Ovary (tissue), 10 donors: ENCODE measurements at places on chromosomes 6 and 20. TPM values are rescaled to one million over a fixed set of nuclear protein-coding genes. Genes with fewer than 3 reads are reported as not detected.
A peak's percentile ranks its signal among the peaks of the same experiment; 100 is the strongest.

DEFB124 gene
- total RNA-seq: not detected

DNA sequence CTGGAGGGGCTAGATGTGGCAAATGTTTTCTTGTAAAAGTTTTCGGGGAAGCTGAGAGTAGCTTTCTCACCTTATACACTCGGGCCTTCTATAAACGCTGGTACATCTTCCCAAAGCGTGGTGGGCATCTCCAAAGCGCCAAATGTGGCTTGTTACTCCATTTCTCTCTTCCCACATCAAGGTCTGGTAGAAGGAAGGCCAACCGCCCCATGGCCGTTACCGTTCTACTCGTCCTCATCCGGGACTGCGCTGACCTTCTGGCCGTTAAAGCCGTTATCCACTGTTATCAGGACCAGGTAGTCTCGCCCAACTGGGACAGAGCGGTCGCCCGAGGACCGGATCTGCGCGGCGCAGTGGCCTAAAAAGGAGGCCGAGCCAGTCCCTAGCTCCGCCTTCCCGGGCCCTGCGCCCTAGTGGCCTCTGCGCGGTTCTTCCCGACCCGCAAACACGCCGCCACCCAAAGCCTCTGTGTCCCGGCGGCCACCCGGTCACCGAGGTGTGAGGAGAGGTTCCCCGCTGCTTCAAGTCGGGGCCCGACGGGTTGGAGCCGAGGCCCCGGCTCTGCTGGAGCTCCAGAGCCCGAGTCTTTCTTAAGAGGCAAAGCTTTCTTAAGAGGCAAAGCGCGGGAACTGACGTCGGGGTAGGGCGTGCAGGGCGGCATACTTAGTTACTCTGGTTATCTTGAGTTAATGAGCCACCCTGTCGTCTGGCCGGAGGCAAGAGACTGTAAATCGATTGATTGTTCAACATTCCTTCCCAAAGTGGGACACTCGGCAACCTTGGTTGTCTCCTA, 90.5 kb downstream of the GPX5 start:
- H3K36me3 ChIP-seq: no peaks in the 10 kb centered on the region
- DNase-seq: no peak
- H3K27me3 ChIP-seq: no peaks in the 10 kb centered on the region
- no peaks in the 10 kb centered on the region for H3K4me1 ChIP-seq
- H3K27ac ChIP-seq: no peak overlapping the region

- no peak for DNase-seq
- H3K27me3 ChIP-seq: no peaks in the 10 kb centered on the region
- no peak overlapping the region for H3K4me3 ChIP-seq
- no peak overlapping the region for H3K27ac ChIP-seq
Observed at GRCh38 chr6:21208081-21208795, 385.3 kb upstream of the SOX4 start.

DNA sequence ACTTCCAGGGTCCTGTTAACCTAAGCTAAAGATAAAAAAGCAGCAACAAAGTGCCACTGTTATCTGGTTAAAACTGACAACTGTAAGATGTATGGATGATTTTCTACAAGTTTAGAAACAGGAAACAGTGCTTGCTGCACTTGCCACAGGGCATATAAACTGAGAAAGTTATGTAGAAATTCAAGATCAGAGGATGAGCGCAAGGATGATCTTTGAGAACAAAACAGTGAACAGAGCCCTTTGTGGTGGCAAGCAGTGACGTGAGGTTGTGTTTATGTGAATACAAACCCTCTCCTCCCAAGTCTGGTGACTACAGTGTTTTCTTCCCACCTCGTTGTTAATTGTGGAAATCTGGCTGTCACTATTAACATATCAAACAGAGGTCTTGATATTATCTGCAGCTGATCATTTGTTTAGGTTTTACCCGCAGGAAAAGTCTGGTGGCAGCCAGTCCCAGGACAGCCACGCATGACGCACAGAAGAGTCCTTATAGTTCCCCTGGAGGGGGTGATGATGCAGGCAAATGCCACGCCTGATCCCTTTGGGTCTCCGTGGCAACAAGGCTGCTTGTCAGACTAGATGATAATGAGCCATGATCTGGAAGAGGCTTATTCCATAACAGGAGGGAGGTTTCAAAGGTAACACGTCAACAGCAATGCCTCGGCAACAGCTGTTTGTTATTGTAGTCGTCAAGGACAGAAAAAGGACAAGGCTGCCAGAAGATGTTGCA, 43.1 kb upstream of the TNFAIP3 start:
- no peaks in the 10 kb centered on the region for H3K27me3 ChIP-seq
- H3K36me3 ChIP-seq: no peaks in the 10 kb centered on the region
- DNase-seq: peak; percentile 52
- no peak overlapping the region for H3K4me3 ChIP-seq
- H3K4me1 ChIP-seq: peaks cover 12% of the 10 kb centered on the region

NINL gene
- total RNA-seq: 20.3 TPM

CYP21A2 gene
- total RNA-seq: 7.5 TPM

DNA sequence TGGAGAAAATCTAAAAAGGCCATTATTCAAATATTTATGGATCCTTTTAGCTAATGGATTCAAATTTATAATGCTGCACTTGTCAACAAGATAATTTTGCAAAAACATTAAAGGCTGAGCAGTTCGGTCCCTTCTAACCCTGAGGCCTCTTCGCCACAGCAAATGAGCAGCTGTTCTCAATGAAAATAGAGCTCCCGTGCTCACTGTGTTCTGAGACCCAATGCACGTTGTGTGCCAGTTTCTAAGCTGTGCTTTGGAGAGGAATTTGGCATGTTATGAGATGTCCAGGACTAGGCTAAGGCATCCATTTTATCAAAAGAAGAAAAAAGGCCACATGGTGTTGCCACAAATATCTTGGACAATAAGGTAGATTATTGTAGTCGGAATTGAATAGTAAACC, 220.1 kb upstream of the TSHZ2 start:
- no peaks in the 10 kb centered on the region for H3K36me3 ChIP-seq
- no peak overlapping the region for H3K4me3 ChIP-seq
- H3K27ac ChIP-seq: no peak overlapping the region
- no peaks in the 10 kb centered on the region for H3K4me1 ChIP-seq
- no peaks in the 10 kb centered on the region for H3K27me3 ChIP-seq
- DNase-seq: no peak

DNA sequence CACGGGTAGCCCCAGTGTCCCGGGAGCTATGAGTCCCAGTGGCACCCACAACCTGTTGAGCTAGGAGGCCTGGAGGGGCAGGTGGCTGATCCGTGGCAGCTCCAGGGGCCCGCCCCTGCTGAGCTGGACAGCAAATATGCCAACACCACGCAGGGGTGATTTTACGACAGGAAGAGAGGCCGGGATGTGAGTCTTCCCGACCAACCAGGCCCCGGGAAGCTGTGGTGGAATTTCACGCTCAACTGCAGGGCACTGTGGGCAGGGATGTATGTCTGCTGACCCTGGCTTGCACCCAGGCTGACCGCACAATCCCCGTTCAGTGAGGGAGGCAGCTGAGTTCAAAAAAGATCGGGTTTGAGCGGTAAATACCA, 183.9 kb downstream of the ERMARD start:
- no peaks in the 10 kb centered on the region for H3K27me3 ChIP-seq
- H3K36me3 ChIP-seq: no peaks in the 10 kb centered on the region
- no peak for DNase-seq
- no peak overlapping the region for H3K27ac ChIP-seq

GRCh38 chr6:49565855-49566254, 15.4 kb downstream of the C6orf141 start:
- DNase-seq: peak; percentile 17
- no peaks in the 10 kb centered on the region for H3K27me3 ChIP-seq
- no peak overlapping the region for H3K4me3 ChIP-seq
- H3K36me3 ChIP-seq: no peaks in the 10 kb centered on the region

- H3K36me3 ChIP-seq: no peaks in the 10 kb centered on the region
- no peak for DNase-seq
- H3K4me3 ChIP-seq: no peak overlapping the region
- H3K27ac ChIP-seq: no peak overlapping the region
- no peaks in the 10 kb centered on the region for H3K4me1 ChIP-seq
Observed at GRCh38 chr6:150087336-150087735, 18.4 kb upstream of the ULBP3 start.

LINC00237 gene
- total RNA-seq: not detected

IPCEF1 gene
- total RNA-seq: 2.1 TPM

GRCh38 chr20:36550790-36551299, 9.5 kb downstream of the MYL9 start:
- H3K4me1 ChIP-seq: peaks cover 2% of the 10 kb centered on the region
- H3K27me3 ChIP-seq: no peaks in the 10 kb centered on the region
- H3K27ac ChIP-seq: peak overlapping the region; percentile 73
- no peaks in the 10 kb centered on the region for H3K36me3 ChIP-seq
- DNase-seq: peak; percentile 46

DNA sequence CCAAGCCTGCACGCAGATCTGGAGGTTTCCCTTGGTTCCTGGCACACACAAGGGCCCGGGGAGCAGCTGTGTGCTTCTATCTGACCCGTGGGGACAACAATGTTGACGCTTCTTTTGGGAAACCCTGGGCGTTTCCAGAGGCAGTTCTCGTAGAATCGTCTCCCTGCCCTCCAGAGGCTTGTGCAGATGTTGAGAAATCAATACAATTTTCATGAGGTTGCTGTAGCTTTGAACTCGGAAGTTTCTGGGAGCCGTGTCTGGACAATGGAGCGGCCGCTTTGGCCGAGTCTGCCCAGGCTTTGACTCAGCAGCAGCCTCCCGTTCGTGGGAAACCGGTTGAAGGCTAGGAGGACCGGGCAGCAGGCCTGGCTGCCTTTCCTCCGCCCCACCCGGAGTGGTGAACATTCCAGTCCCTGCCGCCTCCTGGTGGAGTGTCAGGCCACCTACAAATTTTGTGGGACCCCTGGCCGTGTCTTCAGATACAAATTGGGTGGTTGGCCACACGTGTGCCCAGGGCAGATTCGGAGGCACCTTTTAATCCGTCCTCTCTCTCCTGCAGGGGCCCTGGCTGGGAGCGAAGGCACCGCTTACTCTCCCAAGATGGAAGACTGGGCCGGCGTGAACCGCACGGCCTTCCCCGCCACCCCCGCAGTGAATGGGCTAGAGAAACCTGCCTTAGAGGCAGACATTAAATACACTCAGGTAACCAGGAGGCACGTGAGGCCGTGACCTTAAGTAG, 2.7 kb downstream of the PAX1 start:
- no peaks in the 10 kb centered on the region for H3K4me1 ChIP-seq
- no peak overlapping the region for H3K27ac ChIP-seq
- no peaks in the 10 kb centered on the region for H3K36me3 ChIP-seq
- no peak for DNase-seq
- no peak overlapping the region for H3K4me3 ChIP-seq

- H3K4me1 ChIP-seq: no peaks in the 10 kb centered on the region
- H3K4me3 ChIP-seq: no peak overlapping the region
- no peak for DNase-seq
- H3K27ac ChIP-seq: no peak overlapping the region
- no peaks in the 10 kb centered on the region for H3K36me3 ChIP-seq
- no peaks in the 10 kb centered on the region for H3K27me3 ChIP-seq
Observed at GRCh38 chr6:84522135-84522549, 242.3 kb downstream of the TBX18 start.

- peaks cover 2% of the 10 kb centered on the region for H3K4me1 ChIP-seq
- H3K4me3 ChIP-seq: no peak overlapping the region
- H3K36me3 ChIP-seq: no peaks in the 10 kb centered on the region
- no peaks in the 10 kb centered on the region for H3K27me3 ChIP-seq
Observed at GRCh38 chr6:148186916-148187315, 155.7 kb upstream of the SASH1 start.

GRCh38 chr6:146999766-147000165, 204.5 kb upstream of the STXBP5 start:
- no peaks in the 10 kb centered on the region for H3K27me3 ChIP-seq
- no peak overlapping the region for H3K27ac ChIP-seq
- no peaks in the 10 kb centered on the region for H3K36me3 ChIP-seq
- no peak overlapping the region for H3K4me3 ChIP-seq
- peaks cover 2% of the 10 kb centered on the region for H3K4me1 ChIP-seq
- no peak for DNase-seq

- no peaks in the 10 kb centered on the region for H3K27me3 ChIP-seq
- H3K4me3 ChIP-seq: no peak overlapping the region
- H3K27ac ChIP-seq: no peak overlapping the region
- no peaks in the 10 kb centered on the region for H3K36me3 ChIP-seq
Observed at GRCh38 chr20:48772183-48772976, 55.4 kb downstream of the PREX1 start.

- no peak overlapping the region for H3K27ac ChIP-seq
- no peaks in the 10 kb centered on the region for H3K27me3 ChIP-seq
Observed at GRCh38 chr6:44715188-44715587, 327.7 kb downstream of the CDC5L start.

DNA sequence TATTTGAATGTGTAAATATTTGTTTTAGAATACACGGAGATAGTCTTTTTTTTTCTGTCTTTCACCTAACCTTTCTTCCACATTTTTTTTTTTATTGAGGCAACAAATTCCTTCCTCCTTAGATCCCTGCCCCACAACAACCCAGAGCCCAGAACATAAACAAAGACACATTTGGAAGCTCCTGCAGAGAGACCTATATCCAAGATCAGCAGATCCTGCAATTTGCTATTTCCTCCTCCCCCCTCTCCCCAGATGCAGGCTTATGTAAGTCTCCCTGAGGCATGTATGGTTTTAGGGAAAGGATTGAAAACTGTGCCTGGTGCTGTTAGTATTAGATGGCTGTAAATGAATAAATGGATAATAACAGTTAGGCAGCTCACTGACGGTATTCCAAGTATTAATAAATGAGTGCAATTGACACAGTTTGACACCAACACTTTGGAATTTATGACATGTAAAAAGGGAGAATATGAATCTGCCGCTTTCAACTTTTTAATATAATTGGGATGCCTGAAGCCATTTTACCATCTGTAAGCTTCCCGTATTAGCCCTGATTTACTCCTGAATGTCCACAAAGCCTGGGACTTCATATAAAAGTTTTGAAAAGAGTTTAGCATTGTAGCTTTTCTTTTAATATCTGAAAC, 608.3 kb upstream of the CITED2 start:
- no peaks in the 10 kb centered on the region for H3K27me3 ChIP-seq
- no peaks in the 10 kb centered on the region for H3K36me3 ChIP-seq
- no peak overlapping the region for H3K4me3 ChIP-seq
- H3K27ac ChIP-seq: no peak overlapping the region
- H3K4me1 ChIP-seq: peaks cover 12% of the 10 kb centered on the region

DNA sequence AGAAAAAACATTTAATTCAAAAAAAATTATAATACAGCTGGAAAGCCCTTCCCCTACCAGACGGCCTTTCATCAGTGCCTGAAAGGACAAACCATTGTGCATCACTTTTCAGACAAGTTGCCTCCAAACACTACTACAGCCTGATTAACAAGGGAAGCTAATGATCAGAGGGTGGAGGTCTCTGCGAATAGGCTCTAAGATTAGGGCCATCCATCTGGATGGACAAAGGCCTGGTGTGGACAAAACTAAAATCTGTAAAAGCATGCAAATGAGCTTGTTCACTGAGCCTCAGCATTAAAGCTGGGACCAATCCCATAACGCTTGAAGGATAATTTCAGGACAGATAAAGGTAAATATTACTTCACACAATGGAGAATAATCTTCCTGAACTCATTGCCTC, 228.7 kb upstream of the PLN start:
- peaks cover 5% of the 10 kb centered on the region for H3K4me1 ChIP-seq
- H3K27ac ChIP-seq: no peak overlapping the region
- H3K27me3 ChIP-seq: no peaks in the 10 kb centered on the region
- H3K36me3 ChIP-seq: no peaks in the 10 kb centered on the region

GRCh38 chr6:166655251-166655650, 28.2 kb upstream of the RPS6KA2 start:
- no peak for DNase-seq
- H3K27me3 ChIP-seq: no peaks in the 10 kb centered on the region
- H3K27ac ChIP-seq: no peak overlapping the region
- H3K4me1 ChIP-seq: peaks cover 6% of the 10 kb centered on the region
- no peaks in the 10 kb centered on the region for H3K36me3 ChIP-seq

RSPH4A gene
- total RNA-seq: 2.3 TPM
